ENCODE measurements at places on chromosomes 3 and 15.
A peak's percentile ranks its signal among the peaks of the same experiment; 100 is the strongest.

DNA sequence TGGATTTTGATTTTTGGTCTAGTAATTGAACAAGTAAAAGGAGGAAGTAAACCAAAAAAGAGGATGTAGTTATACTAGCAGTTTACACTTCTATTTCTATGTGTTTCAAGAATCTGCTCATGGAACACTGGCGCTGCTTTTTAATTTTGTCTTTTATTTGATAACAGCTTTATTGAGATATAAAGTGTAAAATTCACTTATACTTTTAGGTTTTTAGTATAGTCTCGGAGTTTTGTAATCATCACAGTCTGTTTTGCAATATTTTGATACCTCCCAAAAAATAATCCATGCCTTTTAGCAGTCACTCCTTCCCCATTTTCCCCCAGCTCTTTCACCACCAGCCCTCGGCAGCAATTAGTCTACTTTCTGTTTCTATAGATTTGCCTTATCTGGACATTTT is 18.0 kb downstream of the UBE2E2 start:
- DNase-seq = no peak

- DNase-seq = no peak
Measured at GRCh38 chr15:66673410-66674322, 28.4 kb upstream of the SMAD6 start.

- DNase-seq = no peak
Measured at GRCh38 chr15:94631608-94632007, 400.2 kb downstream of the MCTP2 start.

DNA sequence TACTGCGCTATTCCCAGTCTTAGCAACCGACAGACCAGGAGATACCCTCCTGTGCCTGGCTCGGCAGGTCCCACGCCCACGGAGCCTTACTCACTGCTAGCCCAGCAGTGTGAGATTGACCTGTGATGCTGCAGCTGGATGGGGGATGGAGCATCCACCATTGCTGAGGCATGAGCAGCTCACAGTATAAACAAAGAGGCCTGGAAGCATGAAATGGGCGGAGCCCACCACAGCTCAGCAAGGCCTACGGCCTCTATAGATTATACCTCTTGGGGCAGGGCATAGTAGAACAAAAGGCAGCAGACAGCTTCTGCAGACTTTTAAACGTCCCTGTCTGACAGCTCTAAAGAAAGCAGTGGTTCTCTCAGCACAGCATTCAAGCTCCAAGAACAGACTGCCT is 160.3 kb downstream of the ANXA2 start:
- DNase-seq = no peak

DNA sequence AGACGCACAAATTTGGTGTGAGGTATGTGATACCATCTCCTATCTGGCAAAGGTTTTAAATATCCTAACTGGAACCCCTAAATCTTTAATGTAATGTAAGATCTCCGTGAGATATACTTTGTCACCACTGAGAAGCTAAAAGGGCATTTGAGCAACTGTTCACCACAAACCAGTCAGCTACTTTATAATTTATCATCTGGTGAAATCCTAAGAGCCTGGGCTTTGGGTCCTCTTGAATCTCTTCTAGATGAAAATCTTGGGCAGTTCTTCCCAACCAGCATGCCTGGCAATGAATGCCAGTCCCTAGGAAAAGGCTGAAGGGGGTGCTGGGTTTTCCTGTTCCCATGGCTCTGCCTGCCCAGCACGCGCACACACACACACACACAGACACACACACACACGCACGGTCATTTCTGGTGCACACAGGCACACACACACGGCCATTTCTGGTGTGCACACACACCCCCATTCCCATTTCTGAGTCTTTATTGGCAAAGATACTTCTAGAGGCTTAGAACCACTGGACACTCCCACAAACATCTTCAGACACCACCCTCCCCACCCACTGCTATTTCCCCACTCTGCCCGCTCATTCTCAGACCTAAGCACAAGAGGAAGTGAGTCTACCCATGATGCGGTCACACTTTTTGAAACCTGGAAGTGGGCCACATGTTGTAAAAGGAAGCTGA is 72.6 kb downstream of the MYO1E start:
- DNase-seq = no peak

DNA sequence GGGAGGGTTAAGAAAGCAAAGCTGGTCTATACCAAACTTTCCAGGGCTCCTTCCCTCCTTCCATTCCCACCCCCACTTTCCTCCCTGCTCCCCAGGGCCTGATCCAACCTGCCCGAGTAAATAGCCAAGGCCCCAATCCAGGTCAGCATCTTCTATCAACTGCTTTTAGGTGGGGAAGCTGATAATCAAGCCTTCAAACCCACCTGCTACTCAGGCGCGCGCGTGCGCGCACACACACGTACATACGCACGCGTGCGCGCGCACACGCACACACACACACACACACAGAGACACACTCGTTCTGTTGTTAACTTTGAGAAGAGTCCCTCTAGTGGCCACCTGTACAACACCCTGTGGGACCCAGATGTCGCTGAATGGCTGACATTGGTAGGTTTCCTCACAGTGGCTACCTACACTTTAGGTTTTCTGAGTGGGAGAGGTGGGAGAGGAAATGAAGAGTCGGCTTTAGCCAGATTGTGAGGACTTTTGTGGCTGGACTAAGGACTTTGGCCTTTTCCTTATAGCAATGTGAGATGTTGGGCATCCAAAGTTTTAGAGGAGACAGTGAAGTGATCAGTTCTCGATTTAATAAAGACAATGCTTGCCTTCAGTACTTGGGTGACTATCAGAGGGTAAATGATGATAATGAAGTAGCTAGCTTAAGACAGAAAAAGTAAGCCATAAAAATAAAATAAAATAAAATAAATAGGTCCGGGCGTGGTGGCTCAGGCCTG is 179.9 kb upstream of the C2CD4B start:
- peak; percentile 62 for DNase-seq

DNA sequence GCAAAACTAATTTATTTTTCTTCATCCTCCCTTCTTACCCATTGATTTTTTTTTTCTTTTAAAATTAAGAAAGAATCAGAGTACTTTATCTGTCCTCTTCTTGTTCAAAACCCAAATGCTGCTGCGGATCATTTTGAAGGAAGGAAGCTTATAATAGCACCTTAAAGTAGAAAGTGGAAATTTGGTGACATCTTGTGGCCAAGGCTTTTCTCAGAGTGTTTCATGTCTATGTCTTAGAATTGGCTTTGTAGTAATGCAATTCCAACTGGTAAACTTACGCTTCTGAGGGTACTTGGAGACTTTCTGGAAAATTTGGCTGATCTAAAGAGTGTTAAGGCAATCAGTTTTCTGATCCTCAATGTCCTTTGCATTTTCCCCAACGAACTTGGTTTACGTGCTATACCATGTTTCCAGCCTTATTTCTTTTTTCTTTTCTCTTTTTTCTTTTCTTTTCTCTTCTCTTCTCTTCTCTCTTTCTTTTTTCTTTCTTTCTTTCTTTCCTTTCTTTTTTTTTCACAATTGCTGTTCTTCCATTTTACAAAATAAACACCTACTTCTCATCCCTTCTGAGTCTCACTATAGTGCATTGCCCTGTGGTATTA is 30.7 kb downstream of the C3orf38 start:
- no peak for DNase-seq

DNA sequence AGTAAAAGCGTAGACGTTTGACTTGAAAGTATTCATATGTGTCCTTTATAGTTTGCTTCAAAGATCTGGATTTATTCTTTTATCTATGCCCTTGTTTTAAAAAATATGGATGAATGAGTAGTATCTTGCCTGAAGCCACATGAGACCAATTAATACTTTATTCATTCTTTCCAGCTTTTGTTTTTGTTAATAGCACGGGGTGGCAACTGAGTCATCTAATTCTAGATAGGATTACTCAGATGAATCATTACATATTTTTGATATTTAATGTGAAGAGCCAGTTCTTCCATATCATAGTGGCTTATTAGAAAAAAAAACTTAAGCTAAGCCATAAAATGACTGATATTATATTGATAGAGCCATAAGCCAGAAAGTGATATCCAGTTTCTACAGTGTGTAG is 121.9 kb downstream of the BBX start:
- DNase-seq = no peak

GRCh38 chr3:155809181-155809580 is 3.1 kb upstream of the C3orf33 start:
- no peak for DNase-seq

DNA sequence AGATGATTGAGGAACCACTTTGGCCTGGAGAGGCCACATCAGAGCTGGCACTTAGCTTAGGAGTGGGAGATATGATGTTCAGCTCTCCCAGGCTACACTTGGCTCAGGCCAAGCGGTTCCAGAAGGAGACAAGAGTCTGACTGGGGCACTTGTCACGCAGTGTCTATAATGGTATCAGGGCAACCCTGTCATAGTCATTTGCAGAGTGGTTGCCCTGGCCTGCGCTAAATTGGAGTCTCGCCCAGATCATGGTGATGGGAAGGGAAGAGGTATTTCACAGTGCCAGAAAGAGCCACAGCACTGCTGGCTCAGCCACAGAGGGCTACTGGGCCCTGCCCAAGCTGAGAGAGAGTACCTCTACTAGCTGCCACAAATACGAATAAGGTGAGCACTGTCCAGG is 186.9 kb upstream of the CRBN start:
- no peak for DNase-seq

DNA sequence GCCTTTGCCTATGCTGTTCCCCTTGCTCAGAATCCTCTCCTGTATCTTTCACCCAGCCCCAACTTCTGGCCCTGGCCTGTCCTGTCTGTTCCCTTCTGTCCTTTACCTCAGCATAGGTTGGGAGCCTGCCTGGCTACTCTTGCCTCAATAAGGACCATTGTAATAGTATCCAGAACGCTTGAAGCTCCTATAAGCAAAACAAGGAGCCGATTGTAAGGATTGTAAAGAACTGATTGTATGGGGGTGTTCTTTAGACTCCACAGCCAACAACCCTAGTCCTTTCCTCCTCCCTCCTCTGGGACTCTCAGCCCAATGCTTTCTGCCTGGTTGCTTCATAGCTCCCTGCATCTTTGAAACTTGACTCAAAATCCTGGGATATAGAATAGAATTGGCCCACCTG is 18.7 kb upstream of the RAD54L2 start:
- no peak for DNase-seq

GRCh38 chr3:123757281-123757940 is 126.7 kb downstream of the MYLK start:
- no peak for DNase-seq

DNA sequence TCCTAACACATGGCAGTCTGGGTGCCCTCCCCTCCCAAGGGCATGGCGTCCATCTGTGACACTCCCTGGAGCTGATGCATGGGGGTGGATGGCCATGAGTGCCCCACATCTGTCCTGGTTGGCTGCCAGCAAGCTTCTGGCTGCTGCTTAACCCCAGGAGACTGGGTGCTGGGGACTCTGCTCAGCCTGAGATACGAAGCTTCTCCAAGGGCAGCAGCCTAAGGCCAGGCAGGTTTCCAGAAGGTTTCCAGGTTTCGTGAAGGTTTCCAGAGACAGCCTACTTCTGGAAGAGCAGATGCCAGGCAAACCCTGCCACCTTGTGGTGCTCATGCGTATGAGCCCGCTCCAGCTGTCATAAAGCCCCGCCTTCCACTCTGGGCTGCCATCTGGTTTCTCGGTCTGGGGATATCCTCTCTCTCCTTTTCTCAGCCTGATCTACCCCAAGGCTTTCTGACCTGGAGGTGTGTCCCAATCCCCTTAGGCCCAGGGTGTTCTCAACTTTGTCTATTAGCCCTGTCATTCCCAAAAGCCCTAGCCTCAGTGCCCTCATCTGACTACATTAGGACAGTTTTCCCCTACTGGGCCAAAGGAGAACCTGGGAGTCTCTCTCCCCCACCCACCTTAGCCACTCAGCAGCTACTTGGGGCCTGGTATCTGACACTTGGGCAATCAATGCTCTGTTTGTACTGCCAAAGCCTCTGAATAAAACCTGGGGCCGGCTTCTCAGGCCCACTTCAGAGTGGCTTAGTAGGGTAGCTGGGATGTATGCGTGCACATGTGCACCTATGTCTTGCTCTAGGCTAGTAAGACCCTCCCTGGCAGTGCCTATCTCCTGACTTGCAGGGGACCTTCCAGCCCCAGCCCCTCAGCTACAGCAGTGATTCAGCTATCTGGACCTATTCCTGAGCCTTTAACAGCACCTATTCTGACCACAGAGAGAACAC is 12.0 kb downstream of the MRPL46 start:
- peak; percentile 50 for DNase-seq

- DNase-seq = no peak
Measured at GRCh38 chr3:58102390-58102750, 94.1 kb downstream of the FLNB start.

- no peak for DNase-seq
Measured at GRCh38 chr3:128537091-128537703, 44.2 kb upstream of the GATA2 start.

GRCh38 chr3:75101329-75102147 is 487.1 kb upstream of the CNTN3 start:
- DNase-seq = no peak

GRCh38 chr3:39849992-39850715 is 40.7 kb downstream of the MYRIP start:
- no peak for DNase-seq

Data from NCI-H1105 (cell line).